A549 treated with dexamethasone at 1 μM for 4 hours (cell line): ENCODE measurements at places on chromosomes 6 and 20. TPM values are rescaled to one million over a fixed set of nuclear protein-coding genes. Genes with fewer than 3 reads are reported as not detected.

Gene IL17F
- total RNA-seq = not detected in 5 replicates

Gene BYSL
- total RNA-seq = 35.0 to 40.7 TPM (median 36.6 TPM) in 5 replicates

Gene CDC5L
- total RNA-seq = 13.4 to 16.1 TPM (median 15.4 TPM) in 5 replicates

Gene TENT5A
- total RNA-seq = 0.94 to 1.5 TPM (median 1.1 TPM) in 5 replicates

Gene JAG1
- total RNA-seq = 36.8 to 49.0 TPM (median 46.7 TPM) in 5 replicates

Gene PLN
- total RNA-seq = not detected in 5 replicates

Gene SLC24A3
- 0.02 to 0.05 TPM (median 0.03 TPM) in 3 of 5 replicates, not detected in the others for total RNA-seq
